ENCODE measurements at places on chromosomes 2 and 18. TPM values are rescaled to one million over a fixed set of nuclear protein-coding genes. Genes with fewer than 3 reads are reported as not detected.

FAP gene
- 12.8 TPM for polyA plus RNA-seq

KYNU gene
- polyA plus RNA-seq: 5.3 TPM

CROCC2 gene
- polyA plus RNA-seq: 0.10 TPM

ZNF519 gene
- 22.9 TPM for polyA plus RNA-seq

GALNT14 gene
- 47.6 TPM for polyA plus RNA-seq

GKN1 gene
- polyA plus RNA-seq: not detected

RAX gene
- not detected for polyA plus RNA-seq

KLHL14 gene
- 33.1 TPM for polyA plus RNA-seq

ZNF638 gene
- polyA plus RNA-seq: 285 TPM

ESPNL gene
- 0.30 TPM for polyA plus RNA-seq

ANAPC1 gene
- polyA plus RNA-seq: 41.9 TPM

SERPINB5 gene
- 0.13 TPM for polyA plus RNA-seq

LAMA1 gene
- polyA plus RNA-seq: 95.7 TPM

All from left kidney (tissue), 8 donors.